ENCODE measurements at places on chromosomes 1 and 21. TPM values are rescaled to one million over a fixed set of nuclear protein-coding genes. Genes with fewer than 3 reads are reported as not detected.

Gene SAMD13
- polyA plus RNA-seq, result 0.41 TPM

GRCh38 chr1:74772945-74773344 lies 40.0 kb downstream of the TYW3 start:
- no peak for DNase-seq

- DNase-seq, result no peak
Observed at GRCh38 chr1:94154989-94155388, 34.0 kb upstream of the ABCA4 start.

- no peak for DNase-seq
Observed at GRCh38 chr1:177488722-177489121, 318.0 kb downstream of the BRINP2 start.

DNA sequence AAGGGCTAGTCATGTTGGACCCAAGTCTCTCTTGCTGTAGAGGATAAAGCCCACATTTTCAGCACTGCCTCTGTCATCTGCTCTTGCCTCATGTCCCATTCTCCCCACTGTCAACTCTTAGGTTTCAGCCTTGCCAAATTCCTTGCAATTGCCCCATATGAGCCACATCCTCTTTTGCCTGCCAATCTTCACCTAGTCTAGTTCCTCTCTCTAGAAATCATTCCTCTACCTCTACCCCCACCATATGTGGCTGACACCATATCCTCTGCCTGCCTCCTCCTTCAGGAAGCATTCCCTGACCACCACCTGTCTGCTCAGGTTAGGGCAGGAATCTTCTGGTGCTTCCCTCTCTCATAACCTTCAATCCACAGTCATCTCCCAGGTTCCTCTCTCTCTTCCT lies 38.2 kb downstream of the SLC9A1 start:
- DNase-seq, result no peak

GRCh38 chr1:9782116-9782751 lies 41.5 kb downstream of the CLSTN1 start:
- no peak for DNase-seq

- DNase-seq, result no peak
Observed at GRCh38 chr21:28344985-28345384, 647.7 kb downstream of the LTN1 start.

- DNase-seq, result no peak
Observed at GRCh38 chr1:163056831-163057230, 12.3 kb upstream of the RGS4 start.

- no peak for DNase-seq
Observed at GRCh38 chr1:89466307-89466930, 58.2 kb upstream of the LRRC8B start.

GRCh38 chr1:47559944-47560695 lies 122.3 kb downstream of the FOXD2 start:
- no peak for DNase-seq

Data from heart right ventricle (tissue), 16 donors.